ENCODE measurements at places on chromosomes 16 and 17. TPM values are rescaled to one million over a fixed set of nuclear protein-coding genes. Genes with fewer than 3 reads are reported as not detected.

DNA sequence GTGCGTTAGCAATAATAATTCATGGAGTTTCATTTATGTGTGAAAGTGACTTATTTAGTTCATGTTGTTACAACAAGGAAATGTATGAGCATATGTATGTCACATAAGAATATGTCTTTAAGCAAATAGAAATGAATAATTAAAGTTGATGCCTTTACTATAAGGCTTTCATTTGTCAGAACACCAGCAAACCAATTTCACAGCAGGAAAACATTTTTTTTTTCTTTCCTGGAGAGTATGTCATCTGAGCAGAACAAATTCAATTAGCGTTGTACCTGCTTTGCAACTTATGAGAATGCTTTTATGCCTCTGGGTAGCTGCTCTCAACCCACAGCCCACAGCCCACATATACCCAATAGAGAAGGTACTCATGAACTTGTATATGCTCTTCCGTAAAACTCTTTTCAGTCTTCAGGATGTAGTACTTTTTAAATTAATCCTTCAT lies 26.3 kb upstream of the APOH start:
- DNase-seq = no peak

GRCh38 chr16:79278506-79278905 lies 322.0 kb downstream of the MAF start:
- DNase-seq = no peak

GRCh38 chr16:8251298-8251697 lies 339.0 kb downstream of the TMEM114 start:
- no peak for DNase-seq

GRCh38 chr16:56607109-56607618 lies 1.2 kb upstream of the MT2A start:
- DNase-seq = peak; percentile 74

- DNase-seq = no peak
Observed at GRCh38 chr17:57724026-57724728, 20.9 kb downstream of the CCDC182 start.

DNA sequence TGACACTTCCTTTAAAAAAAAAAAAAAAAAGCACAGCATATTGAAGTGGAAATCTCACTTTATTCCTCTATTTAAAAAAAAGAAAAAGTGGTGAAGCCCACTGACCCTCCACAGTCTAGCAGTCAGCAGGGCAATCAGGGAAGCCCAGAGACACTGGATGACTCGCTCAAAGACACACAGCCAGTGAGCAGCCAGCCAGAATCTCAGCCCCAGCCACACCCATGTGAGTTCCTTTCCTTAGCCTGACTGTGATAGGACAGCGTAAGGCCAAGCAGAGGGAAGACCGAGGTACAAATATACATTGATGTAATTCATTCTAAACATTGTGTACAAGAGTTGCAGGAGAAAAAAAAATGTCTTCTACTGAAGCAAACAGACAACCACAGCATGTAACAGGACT lies 22.5 kb downstream of the XPO6 start:
- DNase-seq = no peak

DNA sequence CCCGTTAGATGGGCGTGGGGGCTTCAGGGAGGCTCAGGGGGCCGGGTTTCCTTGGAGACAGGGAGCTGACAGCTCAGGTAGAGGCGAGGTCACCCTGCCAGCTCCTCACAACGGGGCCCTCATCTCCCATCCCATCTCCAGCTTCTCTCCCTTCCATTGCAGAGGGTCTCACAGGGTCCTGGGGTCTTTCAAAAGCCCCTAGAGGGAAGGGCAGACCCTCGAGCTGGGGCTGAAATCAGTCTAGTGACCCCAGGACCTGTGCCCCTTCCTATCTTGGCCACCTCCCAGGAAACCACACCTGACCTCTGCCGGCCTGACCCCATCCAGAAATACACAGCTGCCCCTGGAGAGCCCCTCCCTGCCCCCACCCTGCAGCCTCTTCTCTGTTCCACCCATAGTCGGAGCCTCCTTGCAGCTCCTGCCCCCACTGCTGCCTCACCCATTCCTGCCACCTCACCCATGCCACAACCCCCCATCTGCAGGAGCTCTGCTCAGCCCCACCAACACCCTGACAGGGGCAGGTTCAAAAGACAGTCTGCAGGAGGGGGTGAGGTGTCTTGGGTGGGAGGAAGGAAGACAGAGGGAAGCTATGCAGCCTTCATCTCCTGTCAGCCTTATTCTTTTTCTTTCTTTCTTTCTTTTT lies 23.4 kb downstream of the PIK3R5 start:
- no peak for DNase-seq

- DNase-seq = no peak
Observed at GRCh38 chr17:8746501-8747236, 2.0 kb upstream of the CCDC42 start.

DNA sequence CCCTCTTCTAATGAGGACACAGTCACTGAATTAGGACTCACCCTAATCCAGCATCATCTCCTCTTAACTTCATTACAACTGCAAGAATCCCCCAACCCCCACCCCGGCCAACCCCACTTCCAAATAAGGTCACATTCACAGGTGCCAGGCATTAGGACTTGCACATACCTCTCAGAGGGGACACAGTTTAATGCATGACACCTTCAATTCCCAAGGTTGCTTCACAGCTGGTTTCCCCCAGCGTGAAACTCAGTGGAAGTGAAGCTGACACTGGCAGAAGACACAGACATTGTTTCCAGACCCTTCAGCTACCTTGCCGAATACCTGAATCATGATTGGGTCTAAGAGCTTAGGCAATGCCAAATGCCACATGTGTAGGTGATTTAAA lies 217.0 kb upstream of the DYNLRB2 start:
- no peak for DNase-seq

DNA sequence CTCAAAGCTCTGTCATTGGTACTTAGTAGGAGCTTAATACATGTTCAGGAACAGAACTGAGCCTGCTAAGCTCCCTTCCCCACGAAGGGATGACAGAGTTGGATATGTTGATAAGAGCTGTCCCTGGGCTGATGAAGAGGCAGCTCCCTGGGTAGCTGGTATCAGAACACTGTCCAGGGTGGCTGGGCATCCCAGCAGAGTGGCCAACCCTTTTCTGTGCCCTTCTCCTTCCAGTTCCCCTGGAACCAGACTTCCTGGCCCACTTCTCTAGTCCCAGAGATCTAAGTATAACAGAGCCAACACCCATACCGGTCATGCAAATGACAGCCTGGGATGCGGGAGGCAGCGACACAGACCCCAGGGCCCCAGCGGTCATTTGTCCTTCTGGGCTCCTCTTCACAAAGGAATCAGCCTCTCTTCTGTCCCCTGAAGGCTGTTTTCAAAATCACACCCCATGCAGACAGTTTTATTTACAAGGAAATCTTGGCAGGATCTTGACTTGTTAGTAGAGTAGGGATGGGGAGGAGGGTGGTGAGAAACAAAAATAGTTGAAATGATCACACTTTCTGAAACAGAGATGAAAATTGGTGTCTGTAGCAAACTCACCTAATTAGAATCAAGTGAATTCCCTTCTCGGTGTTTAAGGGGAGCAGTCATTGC lies 1.4 kb upstream of the RHBDL3 start:
- DNase-seq = no peak

- DNase-seq = no peak
Observed at GRCh38 chr17:45648642-45649041, 135.5 kb upstream of the CRHR1 start.

DNA sequence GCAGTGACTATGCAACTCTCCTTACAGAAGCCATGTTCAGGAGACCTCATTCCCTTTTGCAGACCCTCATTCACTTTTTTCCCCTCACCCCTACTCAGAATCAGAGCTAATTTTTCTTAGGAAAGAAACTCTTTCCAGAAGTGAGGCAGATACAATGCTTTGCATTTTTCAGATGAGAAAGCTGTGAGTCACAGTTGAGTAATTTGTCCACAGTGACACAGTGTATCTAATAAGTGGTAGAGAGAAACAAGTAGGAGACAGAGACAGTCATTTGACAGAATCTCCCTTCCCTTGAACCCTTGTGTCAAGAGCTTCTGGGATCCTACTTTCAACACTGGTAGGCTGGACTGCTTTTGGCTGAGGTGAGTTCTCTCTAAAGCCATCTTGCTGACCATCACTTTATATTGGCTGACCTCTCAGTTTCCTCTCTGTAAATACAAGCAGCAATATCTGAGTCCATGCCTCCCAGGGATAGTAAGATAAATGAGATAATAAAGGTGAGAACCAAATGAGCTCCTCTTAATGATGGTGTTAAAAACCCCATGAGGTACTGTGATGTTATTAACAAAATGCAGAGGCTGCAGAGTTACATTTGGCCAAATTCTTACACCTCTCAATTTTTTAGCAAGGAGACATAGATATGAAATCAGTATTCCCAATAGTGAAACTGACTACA lies 130.8 kb downstream of the CA10 start:
- DNase-seq = no peak

GRCh38 chr17:13351046-13351445 lies 250.7 kb downstream of the HS3ST3A1 start:
- DNase-seq = no peak

Gene SCO1
- 33.4 TPM for total RNA-seq

Gene UNC13D
- total RNA-seq = 26.4 TPM

Gene G6PC1
- total RNA-seq = 17.3 TPM

Gene PRSS27
- 0.52 TPM for total RNA-seq

Gene GSDMA
- total RNA-seq = not detected

Gene MYO15A
- total RNA-seq = 3.3 TPM

Gene OTOP2
- total RNA-seq = not detected

Gene NXN
- 46.0 TPM for total RNA-seq

Gene LHX1
- total RNA-seq = not detected

Gene PRAC2
- total RNA-seq = not detected

All from mucosa of gallbladder (tissue), 1 donor.